Fibroblast of lung (primary cell): ENCODE measurements at places on chromosomes 2 and 18.

- no peak for DNase-seq
These were observed 221.3 kb downstream of the BCL2 start for GRCh38 chr18:63098018-63098981.

- no peak for DNase-seq
These were observed 249.2 kb upstream of the FIGN start for GRCh38 chr2:163984986-163985385.

DNA sequence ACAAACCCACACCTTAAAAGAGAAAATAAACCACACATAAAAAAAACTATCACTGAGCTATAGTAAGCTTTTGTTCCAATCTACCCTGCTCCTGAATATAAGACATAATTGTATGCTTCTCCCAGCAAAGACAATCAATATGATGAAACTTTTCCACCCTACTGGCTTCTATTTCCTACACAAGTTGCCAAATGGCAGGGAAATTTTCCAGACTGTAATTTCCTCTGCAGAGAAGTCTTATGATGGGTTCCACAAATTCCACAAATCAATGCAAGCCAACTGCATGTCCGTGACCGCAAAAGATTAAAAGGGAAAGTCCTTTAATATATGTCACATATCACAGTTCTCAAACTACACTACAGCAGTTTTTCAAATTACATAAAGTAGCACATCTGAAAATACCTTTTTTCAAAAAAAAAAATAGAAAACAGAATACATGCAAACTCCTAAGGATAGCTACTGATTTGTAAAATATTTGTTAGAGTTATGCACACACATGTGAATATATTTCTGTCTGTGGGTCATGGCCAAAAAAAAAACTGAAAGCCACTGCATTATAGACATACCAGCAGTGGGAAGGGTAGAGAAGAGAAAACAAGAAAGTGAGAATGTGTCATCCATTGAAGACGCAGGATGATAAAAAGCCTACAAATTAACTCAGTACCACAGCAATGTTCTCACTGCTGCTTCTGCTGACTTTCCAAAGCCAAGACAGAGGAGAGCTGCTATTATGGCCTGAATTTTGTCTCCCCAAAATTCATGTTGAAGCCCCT, 61.4 kb downstream of the RPL31 start:
- peak; percentile 78 for DNase-seq

DNA sequence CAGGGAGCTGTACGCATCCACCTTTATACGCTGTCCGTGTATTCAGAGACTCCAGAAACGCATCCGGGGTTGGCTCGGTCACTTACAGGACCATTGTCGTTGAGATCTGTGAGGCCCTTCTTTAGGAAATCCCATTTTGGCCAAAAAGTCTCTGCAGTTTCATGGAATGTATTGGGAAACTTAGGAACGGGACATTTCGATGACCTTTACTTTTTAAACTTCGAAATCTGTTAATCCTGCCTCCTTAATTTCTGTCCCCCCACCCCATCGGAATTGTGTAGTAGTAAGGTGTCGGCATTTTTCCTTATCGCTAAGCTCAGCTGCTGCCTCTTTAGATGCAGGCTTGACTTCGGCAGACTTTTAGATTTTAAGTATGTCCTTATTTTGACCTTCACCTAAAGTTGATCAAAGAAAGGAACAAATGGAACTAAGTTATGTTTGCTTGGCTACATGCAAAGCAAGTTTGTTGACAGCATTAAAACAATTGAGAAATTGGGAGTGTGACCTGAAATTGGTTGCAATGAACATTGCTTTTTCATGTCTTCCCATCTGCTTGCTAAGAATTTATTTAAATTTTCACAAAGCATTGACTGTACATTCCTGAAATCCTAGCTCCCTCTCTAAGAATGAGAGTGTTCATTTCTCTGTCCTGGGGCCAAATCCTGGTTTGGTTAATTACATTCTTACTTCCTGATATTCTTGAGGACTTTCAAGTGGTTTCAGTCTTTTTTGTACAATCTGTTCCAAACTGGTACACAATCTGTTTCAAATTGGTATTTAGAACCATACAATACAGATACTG, 884 bp upstream of the RAPH1 start:
- peak; percentile 73 for DNase-seq

DNA sequence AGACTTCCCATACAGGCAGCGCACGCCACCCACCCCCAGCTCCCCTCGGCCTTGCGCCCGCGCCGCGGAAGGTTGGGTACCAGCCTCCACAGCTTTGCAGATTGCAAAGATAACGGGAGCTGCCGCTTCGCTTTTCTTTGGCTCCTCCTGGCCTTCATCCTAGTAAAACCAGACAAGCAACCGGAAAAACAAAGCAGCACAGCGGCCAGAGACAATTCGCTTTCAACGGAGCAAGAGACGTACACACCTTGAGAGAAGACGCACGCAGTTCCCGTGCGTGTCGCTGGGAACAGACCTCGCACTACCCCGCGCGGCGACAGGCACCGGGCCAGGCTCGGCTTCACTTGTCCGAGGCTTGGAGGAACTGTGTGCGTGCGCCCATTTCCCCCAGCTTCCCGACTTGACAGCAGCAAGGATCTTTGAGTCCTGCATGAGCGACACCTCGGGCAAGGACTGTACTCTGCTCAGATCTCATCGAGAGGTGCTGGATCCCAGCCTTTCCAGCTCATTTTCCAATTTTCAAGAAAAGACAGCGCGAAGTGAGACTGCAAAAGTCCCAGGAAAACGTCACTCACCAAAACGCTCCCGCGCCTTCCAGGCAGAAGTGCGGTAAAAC, 964 bp downstream of the ZBTB7C start:
- DNase-seq, result peak; percentile 13

DNA sequence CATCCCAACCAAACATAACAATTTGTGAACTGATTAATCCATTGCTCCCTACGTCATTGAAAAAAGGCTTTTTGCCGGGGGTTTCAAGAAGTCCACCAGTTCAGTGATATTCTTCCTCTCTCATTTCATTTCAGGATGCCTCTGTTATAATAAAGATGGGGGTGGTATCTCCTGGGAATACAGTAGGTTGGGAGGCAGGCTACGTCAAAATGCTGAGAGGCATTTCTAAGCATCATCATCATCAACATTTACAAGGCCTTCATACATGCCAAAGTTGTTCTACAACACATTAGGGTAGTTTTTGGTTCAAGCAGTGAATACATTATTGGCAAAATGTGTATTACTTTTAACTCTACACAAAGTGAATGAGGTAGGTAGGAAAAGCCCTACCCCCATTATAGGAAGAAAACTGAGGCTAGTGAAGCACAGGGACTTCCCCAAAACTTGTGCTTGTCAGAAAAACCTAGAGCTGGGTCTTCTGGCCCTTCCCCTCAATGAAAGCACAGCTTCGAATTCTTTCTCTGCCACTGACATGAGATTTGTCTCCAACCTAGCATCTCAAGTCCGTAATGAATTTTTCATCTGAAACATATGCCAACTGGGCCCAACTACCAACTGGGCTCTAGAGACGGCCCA, 11.3 kb downstream of the OSR1 start:
- no peak for DNase-seq

DNA sequence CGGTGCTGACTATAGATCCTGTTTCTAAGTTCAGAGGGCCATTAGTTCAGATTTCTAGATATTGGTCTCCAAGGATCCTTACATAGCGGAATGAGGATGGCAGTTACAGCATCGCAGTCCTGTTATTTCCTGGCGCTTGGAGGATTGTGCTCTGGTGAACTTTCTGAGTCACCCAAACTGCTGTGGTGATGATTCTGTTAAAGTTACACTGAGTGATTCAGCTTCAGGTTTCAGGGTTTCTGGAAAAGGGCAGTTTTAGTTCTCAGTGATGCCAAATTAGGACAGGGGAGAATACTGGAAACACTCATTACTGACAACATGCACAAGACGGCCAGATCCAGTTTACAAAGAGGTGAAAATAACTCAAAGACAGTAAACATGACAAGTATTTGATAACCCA, 52.1 kb upstream of the ANKRD62 start:
- peak; percentile 91 for DNase-seq

- no peak for DNase-seq
These were observed 64.7 kb downstream of the RAPH1 start for GRCh38 chr2:203470371-203470770.
